Stimulated activated CD4-positive, alpha-beta T cell treated with anti-CD3 and anti-CD28 coated beads, Interleukin-2, amount 100 ng/mL, for 4 hours (primary cell): ENCODE measurements at places on chromosomes 6 and 20.

DNA sequence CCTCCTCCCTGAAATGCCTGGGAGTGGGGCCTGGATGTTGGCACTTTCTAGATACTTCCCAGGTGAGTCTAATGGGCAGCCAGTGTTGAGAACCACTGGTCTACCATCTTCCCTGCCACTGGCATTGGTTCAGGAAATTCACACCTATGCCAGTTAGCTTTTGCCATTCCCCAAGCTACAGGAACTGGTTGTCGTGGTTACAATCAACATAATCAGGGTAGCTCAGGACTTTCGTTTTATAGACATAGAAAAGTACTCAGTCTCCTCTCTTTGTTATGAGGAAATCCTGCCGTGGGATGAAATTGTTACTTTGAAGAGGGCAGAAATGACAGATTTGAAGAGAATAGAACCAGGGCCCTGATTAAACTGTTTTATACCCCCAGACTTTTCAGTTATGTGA is 127.9 kb upstream of the FOXO3 start:
- no peak for DNase-seq

DNA sequence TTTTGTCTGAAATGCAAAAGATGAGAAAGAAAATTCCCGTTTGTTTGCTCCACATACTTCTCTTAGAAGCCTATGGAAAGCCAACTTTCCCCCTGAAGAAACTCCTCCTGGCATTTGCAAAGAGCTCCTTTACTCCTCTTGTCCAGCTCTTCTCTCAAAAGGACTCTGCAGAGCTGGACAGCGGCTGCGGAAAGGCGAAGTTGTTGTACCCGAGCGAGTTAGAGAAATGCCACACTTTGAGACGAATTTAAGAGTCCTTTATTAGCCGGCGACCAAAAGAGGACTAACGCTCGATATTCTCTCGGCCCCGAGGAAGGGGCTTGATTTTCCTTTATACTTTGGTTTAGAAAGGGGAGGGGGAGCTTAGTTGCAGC is 157.8 kb downstream of the TRIM27 start:
- no peak for DNase-seq

DNA sequence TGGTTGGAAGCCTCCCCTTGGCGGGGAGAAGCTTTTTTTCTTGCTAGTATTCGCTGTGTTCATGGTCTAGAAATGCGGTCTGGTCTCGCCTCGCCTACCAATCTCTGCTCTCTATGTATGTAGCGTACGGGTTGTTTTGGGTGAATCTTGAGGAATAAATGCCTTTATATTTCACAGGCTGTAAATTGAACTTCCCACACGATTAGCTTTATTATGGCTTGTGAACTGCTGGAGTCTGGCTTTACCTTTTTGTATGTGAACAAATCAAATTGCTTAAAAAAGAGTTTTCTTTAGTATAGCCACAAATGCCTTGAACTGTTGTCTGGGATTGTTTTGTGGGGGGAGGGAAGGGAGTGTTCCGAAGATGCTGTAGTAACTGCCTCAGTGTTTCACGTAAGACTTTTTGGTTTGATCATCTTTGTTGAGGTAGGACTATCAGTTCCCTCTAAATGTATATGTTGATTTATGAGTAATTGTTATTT is 2.2 kb downstream of the INSM1 start:
- DNase-seq, result no peak

GRCh38 chr6:38612143-38612965 is 27.4 kb downstream of the BTBD9 start:
- DNase-seq, result no peak

DNA sequence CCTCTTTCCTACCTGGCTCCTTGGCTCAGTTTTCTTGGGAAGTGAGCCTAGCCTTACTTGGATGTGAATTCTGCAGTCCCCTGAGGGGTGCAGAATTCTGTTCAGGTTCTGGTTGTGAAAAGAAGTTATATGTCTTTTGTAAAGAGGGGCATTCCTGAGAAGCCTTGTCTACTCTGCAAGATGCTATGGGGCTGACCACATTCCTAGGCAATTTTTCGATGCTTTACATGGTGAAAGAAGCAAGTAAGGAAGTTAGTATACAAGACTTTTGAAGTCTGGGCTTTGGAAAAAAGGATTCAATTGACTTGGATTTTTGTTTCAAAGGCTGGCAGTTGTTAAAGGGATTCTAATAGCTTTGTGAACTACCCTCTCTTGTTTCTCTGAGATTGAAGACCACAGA is 167.9 kb upstream of the STMND1 start:
- no peak for DNase-seq

- no peak for DNase-seq
Observed at GRCh38 chr6:13484138-13484708, 3.2 kb downstream of the GFOD1 start.

GRCh38 chr6:110255211-110255750 is 75.1 kb downstream of the CDC40 start:
- DNase-seq, result no peak

- DNase-seq, result no peak
Observed at GRCh38 chr20:35355372-35355771, 56.4 kb downstream of the UQCC1 start.

DNA sequence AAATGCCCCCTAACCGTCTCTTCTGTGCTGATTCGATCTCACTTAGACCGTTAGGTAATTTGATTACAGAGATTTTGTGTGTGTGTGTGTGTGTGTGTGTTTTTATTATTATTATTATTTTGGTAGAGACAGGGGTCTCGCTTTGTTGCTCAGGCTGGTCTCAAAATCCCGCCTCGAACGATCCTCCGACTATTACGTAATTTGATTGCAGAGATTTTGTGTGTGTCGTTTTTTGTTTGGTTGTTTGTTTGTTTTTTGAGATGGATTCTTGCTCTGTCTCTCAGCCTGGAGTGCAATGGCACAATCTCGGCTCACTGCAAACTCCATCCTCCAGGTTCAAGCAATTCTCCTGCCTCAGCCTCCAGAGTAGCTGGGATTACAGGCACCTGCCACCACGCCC is 28.3 kb downstream of the FOXF2 start:
- no peak for DNase-seq

GRCh38 chr6:131400054-131400778 is 172.8 kb upstream of the ARG1 start:
- no peak for DNase-seq

- no peak for DNase-seq
Observed at GRCh38 chr6:23357185-23357766, 768.7 kb upstream of the NRSN1 start.

- DNase-seq, result no peak
Observed at GRCh38 chr6:142695016-142695415, 250.0 kb downstream of the HIVEP2 start.

GRCh38 chr6:99613705-99614429 is 7.2 kb downstream of the PRDM13 start:
- no peak for DNase-seq

DNA sequence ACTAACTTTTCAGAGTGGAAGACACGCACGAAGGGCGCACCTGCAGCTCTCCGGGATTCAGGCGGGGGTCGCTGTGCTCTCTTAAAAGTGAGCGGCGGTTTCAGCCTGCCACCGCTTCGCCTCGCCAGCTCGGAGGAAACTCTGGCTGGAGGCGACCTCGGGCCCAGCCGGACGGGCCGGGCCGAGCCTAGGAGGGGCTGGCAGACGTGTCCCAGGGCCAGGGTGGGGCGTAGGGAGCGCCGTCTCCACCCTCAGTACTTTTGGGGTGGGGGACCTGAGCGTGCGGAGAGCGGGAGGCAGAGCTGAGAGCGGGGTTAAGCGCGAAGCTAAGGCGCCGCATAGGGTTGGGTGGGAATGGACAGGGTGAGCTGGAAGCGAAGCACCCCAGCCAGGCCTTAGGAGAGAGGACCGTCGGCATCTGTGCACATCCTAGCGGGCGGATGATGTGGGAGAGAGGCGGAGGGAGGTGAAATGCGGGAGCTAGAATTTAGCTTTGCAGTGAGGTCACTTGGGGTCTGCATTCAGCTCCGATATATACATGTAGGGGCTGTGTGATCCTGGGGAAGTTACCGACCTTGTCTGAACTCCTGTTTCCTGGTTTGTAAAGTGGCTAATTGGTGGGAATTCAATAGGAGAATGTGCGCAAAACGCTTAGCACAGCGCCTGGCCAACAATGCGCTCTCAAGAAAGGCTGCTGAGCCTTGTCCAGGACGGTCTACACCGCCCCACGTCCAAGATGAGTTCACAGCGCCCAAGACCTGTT is 6.5 kb upstream of the TFAP2A start:
- DNase-seq, result no peak

GRCh38 chr6:38673397-38674165 is 29.4 kb downstream of the GLO1 start:
- no peak for DNase-seq

- DNase-seq, result no peak
Observed at GRCh38 chr20:56249244-56249955, 868 bp downstream of the MC3R start.

DNA sequence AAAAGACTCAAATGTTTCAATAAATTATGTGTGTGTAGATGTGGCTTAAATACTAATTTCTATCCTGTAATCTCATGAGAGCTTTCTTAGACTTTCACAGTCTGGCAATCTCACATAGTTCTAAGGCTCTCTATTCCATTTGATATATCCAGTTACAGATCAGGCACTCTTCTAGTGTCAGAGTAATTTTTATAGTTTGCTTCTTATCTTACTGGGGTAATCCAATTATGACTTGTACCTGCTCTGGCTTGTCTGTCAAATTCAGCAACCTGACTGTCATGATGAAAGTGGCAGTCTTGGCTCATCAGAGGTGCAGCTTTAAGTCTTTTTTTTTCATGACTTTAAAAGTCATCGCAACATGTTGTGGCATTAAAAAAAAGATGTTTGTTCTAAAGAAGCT is 513.2 kb upstream of the MAN1A1 start:
- no peak for DNase-seq

GRCh38 chr6:158323561-158323958 is 11.3 kb downstream of the TULP4 start:
- DNase-seq, result no peak

DNA sequence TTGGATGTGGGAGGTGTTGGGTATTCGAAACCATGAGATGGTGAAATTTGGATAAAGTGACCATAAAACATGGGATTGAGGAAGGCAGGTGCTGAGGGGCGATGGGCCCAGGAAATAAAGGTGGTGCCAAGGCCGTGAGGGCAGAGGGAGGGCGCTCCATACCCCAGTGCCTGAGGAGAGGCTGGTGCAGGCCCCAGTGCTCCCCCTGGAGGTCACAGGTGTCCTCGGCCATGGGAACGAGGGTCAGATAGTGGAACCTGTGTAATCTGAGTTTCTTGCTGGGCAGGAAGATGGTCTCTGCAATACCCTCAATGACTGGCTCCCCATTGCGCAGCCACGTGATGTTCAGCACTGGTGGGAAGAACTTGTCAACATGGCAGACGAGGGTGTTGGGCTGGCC is 16.2 kb downstream of the HLA-DPB1 start:
- DNase-seq, result peak; percentile 27

- DNase-seq, result no peak
Observed at GRCh38 chr6:124967444-124967843, 5.2 kb downstream of the RNF217 start.

GRCh38 chr20:56730996-56731395 is 101.9 kb downstream of the TFAP2C start:
- no peak for DNase-seq

GRCh38 chr6:11727346-11727997 is 51.1 kb downstream of the ADTRP start:
- DNase-seq, result no peak

- no peak for DNase-seq
Observed at GRCh38 chr6:160069050-160069454, 52.6 kb upstream of the SLC22A1 start.

- DNase-seq, result no peak
Observed at GRCh38 chr6:54252916-54253315, 55.3 kb upstream of the TINAG start.

DNA sequence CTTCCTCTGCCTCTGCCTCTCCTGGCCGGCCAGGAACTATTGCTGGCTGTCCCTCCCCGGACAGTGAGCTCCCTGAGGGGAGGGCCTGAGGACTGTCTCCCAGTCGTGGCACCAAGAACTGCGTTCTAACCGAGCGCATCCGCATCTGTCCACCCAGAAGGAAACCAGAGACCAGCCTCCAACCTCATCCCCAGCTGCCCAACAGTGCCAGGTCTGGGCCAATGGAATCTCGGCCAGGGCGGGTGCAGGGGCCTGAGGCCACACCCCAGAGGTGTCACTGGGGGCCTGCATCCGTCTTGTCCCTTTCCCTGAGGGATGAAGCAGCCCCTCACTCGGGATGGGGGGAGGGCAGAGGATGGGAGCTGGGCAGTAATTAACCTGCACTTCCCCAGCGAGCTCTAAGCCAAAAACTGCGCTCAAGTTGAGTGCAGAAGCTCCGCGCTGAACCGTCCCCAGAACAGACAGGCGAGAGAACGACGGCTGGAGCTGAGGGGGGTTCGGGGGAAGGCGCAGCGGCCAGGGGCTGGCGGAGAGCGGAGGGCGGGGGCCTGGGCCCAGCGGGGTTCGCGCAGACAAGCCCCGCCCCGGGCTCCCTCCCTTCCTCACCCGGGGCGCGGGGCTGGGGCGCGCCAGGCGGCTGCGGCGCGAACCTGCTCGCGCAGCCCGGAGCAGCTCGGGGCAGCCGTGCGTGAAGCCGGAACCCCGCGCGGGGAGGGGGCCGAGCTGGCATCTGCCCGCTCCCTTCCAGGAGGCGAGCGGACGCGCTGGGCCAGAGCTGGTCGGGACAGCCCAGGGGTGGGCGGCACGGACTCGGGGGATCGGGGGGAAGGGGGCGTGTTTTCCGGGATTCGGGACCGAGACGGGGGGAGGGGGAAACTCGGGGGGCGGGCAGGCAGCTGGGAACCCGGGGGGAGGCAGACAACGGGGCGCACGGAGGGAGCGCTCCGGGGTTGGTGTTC is 1.4 kb downstream of the TFEB start:
- DNase-seq, result peak; percentile 52

- no peak for DNase-seq
Observed at GRCh38 chr20:10427060-10427692, 6.8 kb downstream of the MKKS start.

GRCh38 chr6:35468980-35469750 is 964 bp downstream of the RPL10A start:
- DNase-seq, result no peak

- no peak for DNase-seq
Observed at GRCh38 chr6:26536571-26537159, 1.5 kb upstream of the HMGN4 start.

- DNase-seq, result no peak
Observed at GRCh38 chr6:14149739-14150130, 32.2 kb downstream of the CD83 start.

GRCh38 chr6:111626441-111626840 is 20.8 kb upstream of the TRAF3IP2 start:
- no peak for DNase-seq

- DNase-seq, result no peak
Observed at GRCh38 chr6:167494698-167495435, 170.0 kb downstream of the TTLL2 start.

GRCh38 chr6:6409397-6410030 is 89.1 kb upstream of the F13A1 start:
- DNase-seq, result no peak

- no peak for DNase-seq
Observed at GRCh38 chr20:34974246-34974645, 18.6 kb downstream of the MYH7B start.

DNA sequence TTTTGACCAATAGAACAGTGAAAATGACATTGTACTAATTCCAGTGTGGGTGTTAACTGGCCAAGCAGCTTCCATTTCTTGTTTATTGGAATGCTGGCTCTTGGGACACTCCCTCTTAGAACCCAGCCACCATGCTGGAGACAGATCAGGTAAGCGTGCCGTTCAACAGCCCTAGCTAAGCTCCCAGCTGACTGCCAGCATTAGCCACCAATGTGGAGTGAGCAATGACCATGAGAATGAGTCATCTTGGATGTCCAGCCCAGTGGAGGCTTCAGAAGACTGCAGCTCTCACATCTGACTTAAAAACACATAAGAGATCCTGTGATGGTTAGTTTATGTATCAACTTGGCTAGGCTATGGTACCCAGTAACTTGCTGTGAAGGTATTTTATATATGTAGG is 3.0 kb upstream of the LINC00237 start:
- no peak for DNase-seq
